ENCODE measurements at places on chromosomes 11 and 22.

DNA sequence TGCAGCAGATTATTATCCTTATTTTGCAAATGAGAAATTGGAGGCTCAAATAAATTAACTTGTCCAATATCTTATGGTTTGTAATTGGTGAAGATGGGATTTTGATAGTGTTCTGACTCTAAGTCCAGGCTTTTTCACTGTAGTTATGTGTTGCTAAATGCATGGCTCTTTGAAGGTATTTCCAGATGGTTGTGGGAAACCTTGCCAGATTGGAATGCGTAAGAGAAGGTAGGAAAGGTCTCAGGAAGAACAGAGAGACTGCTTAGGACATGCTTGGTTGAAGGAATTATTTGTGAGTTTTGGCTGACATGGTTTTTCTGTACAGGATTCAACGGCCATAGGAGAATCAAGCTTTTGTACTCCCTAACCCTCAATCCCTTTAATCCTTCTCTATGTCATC is 108.6 kb downstream of the STIM1 start:
- H3K4me1 ChIP-seq: peaks cover 3% of the 10 kb centered on the region
- H3K4me3 ChIP-seq: no peak overlapping the region
- H3K27ac ChIP-seq: no peak overlapping the region
- H3K27me3 ChIP-seq: no peaks in the 10 kb centered on the region

- H3K36me3 ChIP-seq: no peaks in the 10 kb centered on the region
- DNase-seq: no peak
- no peak overlapping the region for H3K4me3 ChIP-seq
- H3K27me3 ChIP-seq: no peaks in the 10 kb centered on the region
- no peaks in the 10 kb centered on the region for H3K4me1 ChIP-seq
Observed at GRCh38 chr22:26851125-26851524, 193.7 kb downstream of the MIAT start.

DNA sequence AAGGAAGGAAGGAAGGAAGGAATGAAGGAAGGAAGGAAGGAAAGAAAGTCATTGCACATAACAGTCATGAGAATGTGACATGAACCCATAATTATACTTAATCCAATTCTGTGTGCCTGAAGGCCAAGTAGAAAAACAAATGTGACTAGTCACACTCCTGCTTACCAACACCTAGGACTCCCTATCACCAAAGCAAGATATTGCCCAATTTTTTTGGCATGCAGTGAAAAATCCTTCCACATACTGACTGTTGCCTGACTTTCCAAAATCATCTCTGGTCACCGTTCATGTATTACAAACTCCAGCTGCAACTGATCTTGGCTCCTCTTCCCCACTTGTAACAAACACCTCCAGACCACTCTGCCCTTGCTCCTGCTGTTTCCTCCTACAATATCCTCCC is 516.8 kb downstream of the OPCML start:
- H3K4me1 ChIP-seq: no peaks in the 10 kb centered on the region
- no peak overlapping the region for H3K27ac ChIP-seq
- DNase-seq: no peak
- H3K36me3 ChIP-seq: no peaks in the 10 kb centered on the region
- H3K27me3 ChIP-seq: no peaks in the 10 kb centered on the region
- H3K4me3 ChIP-seq: no peak overlapping the region

DNA sequence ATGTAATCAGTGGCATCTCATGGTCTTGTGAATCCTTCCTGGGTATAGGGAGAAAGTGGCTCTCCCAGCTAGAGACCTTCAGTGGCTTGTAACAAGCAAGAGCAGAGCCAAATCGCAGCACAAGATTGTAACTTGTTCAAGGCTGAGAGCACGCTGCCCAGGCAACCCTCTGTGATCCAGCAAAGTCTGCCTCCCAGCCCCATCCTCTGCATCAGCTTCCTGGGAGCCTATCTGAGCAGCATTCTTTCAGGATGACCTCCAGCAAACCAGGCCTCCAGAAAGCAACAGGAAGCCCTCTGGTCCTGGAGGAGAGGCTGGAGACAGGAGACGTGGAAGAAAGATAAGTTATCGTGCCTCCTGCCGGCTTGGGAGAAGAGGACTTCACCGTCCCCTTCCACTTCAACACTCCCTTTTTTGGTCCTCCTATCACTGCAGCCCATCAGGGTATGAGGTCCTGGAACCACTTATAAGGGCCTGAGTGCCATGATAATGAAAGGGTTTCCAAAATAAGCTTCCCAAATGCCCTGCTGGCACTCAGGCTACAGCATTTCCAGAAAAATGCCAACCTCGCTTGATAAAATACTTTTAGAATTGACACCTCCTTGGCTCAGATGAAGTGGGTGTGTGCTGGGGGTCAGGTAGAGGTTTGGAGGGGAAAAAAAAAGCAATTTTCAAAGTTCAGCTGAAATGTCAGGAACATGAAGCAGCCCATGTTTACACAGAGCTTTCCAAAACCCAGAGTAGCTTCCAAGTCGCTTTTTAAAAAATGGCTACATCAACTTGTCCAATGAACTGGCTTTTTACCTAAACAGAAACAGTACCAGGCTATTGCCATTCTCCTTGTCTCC is 80.2 kb downstream of the PLEKHA7 start:
- no peaks in the 10 kb centered on the region for H3K4me1 ChIP-seq
- H3K27ac ChIP-seq: no peak overlapping the region
- DNase-seq: no peak

GRCh38 chr22:28027453-28028448 is 108.7 kb upstream of the PITPNB start:
- no peaks in the 10 kb centered on the region for H3K36me3 ChIP-seq
- H3K27ac ChIP-seq: no peak overlapping the region
- no peaks in the 10 kb centered on the region for H3K4me1 ChIP-seq

- no peak overlapping the region for H3K27ac ChIP-seq
- no peaks in the 10 kb centered on the region for H3K27me3 ChIP-seq
- no peak overlapping the region for H3K4me3 ChIP-seq
- peaks cover 15% of the 10 kb centered on the region for H3K36me3 ChIP-seq
- no peak for DNase-seq
Observed at GRCh38 chr11:59204746-59205145, 8.0 kb downstream of the MPEG1 start.

- no peaks in the 10 kb centered on the region for H3K27me3 ChIP-seq
- peak overlapping the region; percentile 92 for H3K27ac ChIP-seq
- no peak for DNase-seq
- H3K4me3 ChIP-seq: peak overlapping the region; percentile 87
- H3K36me3 ChIP-seq: peaks cover 6% of the 10 kb centered on the region
Observed at GRCh38 chr11:64802370-64803157, 450 bp downstream of the MAP4K2 start.

- no peak overlapping the region for H3K27ac ChIP-seq
- peaks cover 12% of the 10 kb centered on the region for H3K27me3 ChIP-seq
- H3K4me1 ChIP-seq: no peaks in the 10 kb centered on the region
Observed at GRCh38 chr11:12005476-12005875, 3.0 kb downstream of the DKK3 start.

- no peak overlapping the region for H3K27ac ChIP-seq
- no peak overlapping the region for H3K4me3 ChIP-seq
- H3K4me1 ChIP-seq: no peaks in the 10 kb centered on the region
- peaks cover 3% of the 10 kb centered on the region for H3K27me3 ChIP-seq
Observed at GRCh38 chr11:114085965-114086793, 26.7 kb downstream of the ZBTB16 start.

- no peak overlapping the region for H3K27ac ChIP-seq
- H3K36me3 ChIP-seq: no peaks in the 10 kb centered on the region
Observed at GRCh38 chr11:62260261-62260953, 9.6 kb upstream of the SCGB2A2 start.

- DNase-seq: no peak
- H3K4me3 ChIP-seq: no peak overlapping the region
- no peaks in the 10 kb centered on the region for H3K4me1 ChIP-seq
Observed at GRCh38 chr11:86977441-86978050, 22.4 kb upstream of the FZD4 start.

- no peak for DNase-seq
- H3K27ac ChIP-seq: peak overlapping the region; percentile 80
- peaks cover 7% of the 10 kb centered on the region for H3K4me1 ChIP-seq
- H3K27me3 ChIP-seq: no peaks in the 10 kb centered on the region
Observed at GRCh38 chr11:117144477-117145392, 648 bp downstream of the PAFAH1B2 start.

DNA sequence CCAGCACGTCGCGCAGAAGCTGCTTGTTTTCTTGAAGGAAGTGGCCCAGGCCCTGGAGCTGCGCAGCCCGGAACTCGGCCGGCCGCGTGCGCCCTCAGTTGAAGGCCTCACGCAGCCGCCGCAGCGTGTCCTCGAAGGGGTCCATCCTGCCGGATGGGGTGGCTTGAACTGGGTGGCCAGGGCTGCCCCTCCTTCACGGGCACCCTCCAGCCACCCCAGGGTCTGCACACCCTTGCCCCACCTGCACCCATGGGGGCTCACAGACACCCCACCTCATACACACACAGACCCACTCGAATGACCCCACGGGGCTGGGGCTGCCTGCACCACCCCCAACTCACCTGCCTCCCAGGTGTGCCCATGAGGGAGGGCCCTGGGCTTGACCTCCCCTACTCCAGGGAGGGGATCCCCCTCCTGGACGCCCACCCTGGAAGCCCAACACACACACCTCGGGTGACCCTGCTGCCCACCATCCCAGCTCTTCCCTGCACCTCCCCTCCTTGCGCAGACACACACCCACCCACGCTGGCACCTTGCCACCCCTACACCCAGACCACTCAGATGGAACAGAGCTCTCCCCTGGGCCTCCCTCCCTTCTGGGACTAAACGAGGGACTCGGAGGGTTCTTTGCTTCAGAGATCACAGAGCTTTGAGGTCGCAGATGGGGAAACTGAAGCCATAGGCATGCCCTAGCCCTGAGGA is 6.8 kb downstream of the ALDH3B2 start:
- DNase-seq: no peak
- H3K36me3 ChIP-seq: no peaks in the 10 kb centered on the region
- H3K4me3 ChIP-seq: no peak overlapping the region
- peaks cover 9% of the 10 kb centered on the region for H3K4me1 ChIP-seq

DNA sequence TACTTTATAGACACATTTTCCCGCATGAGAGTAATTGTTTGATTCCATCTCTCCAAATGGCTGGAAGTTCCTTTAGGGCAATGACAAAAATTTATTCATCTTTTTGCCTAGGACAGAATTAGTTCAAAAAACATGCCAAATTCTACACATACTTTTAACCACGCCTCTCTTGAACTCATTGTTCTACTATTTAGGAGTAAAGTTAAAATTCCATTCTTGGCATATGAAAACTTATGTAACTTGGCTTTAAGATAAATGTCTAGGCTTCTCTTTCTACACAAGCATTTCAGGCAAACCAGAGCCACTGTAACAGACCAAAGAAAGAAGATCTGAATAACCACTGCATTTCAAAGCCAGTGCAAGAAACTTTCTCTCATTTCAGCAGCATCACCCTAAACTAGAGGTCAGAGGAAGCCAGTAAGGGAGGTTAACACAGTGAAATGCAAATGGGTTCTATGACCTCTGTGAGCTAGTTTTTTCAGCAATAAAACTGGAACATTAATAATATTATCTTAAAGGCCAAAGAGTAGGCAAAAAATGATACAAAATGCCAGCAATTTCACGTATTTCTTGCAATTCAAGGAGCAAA is 73.0 kb downstream of the RSF1 start:
- H3K36me3 ChIP-seq: peaks cover 10% of the 10 kb centered on the region
- H3K4me1 ChIP-seq: no peaks in the 10 kb centered on the region
- DNase-seq: no peak
- H3K27me3 ChIP-seq: no peaks in the 10 kb centered on the region

DNA sequence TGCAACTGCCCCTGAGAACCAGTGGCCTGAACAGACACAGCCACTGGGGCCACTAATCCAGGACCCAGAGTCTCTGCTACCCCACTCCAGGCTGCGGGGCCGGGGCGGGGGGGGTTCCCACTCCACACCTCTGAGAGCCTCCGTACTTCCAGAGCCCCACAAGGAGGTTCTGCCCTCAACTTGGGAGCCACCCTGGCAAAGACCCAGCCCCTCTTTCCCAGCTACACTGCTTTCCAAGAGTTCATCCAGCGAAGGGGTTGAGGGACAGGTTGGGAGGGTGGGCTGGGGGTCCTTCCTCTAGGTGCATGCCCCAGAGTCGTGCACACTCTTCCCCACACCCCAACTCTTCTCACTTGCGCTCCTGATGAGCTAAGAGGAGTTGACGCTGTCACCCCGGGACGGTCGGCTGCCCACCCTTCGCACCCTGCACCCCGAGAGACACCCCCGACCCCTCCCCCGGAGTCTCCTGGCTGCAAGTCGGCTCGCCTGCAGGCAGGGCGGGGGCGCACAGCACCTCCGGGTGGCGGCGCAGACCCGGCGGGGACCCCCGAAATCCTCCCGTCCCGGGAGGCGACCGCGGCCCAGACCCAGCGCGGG is 531 bp downstream of the RAB3IL1 start:
- no peak overlapping the region for H3K27ac ChIP-seq
- H3K36me3 ChIP-seq: no peaks in the 10 kb centered on the region
- H3K4me1 ChIP-seq: no peaks in the 10 kb centered on the region

DNA sequence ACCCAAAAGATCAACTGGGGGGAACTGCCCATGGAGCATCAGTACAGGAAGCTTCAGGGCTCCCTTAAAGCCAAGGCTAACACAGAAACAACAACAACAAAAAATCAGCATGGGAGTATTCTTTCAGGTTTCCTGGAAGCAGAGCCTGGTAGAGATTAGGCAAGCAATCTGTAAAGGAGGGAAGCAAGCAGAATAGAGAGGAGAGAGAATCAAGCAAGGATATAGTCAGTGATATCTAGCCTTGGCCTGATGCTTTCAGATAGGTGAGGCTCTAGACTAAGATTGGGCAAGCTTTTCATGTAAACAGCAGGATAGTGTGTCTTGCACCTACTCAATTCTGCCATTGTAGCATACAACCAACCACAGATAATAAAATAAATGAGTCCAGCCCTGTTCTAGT is 44.4 kb upstream of the FAT3 start:
- no peaks in the 10 kb centered on the region for H3K36me3 ChIP-seq
- H3K27me3 ChIP-seq: no peaks in the 10 kb centered on the region
- no peak overlapping the region for H3K27ac ChIP-seq
- DNase-seq: no peak
- H3K4me1 ChIP-seq: no peaks in the 10 kb centered on the region

DNA sequence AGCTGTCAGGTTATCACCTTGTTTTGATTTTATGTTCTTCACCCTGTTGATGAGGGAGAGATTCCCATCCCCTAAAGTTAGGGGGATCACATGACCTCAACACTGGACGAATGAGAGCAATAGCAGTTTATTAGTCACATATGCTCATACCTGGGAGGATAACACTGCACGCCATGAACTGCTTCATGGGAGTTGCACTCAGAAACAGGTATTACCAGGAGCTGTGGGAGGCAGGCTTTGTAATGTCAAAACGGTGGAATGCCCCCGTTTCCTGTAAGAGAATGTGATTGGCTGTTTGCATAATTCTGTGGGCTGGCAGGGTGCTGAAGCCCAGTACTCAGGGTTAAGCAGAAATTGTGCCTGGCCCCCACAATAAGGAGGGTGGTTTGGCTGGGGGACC is 3.2 kb upstream of the THY1 start:
- no peak overlapping the region for H3K4me3 ChIP-seq
- no peaks in the 10 kb centered on the region for H3K36me3 ChIP-seq
- peaks cover 4% of the 10 kb centered on the region for H3K4me1 ChIP-seq
- H3K27ac ChIP-seq: no peak overlapping the region

- H3K36me3 ChIP-seq: no peaks in the 10 kb centered on the region
- DNase-seq: no peak
- H3K27me3 ChIP-seq: 0 out of 2 replicates have a peak, but pooled peaks cover 3% of the 10 kb centered on the region
- H3K4me3 ChIP-seq: peak overlapping the region; percentile 50
- no peak overlapping the region for H3K27ac ChIP-seq
Observed at GRCh38 chr11:723120-723883, 17.3 kb downstream of the EPS8L2 start.

Measured in GM12878 (cell line).